ENCODE measurements at places on chromosomes 16 and 17.

- peak; percentile 60 for DNase-seq
These were observed 6.3 kb downstream of the ESRP2 start for GRCh38 chr16:68229431-68230175.

GRCh38 chr16:56199164-56199563 lies 7.9 kb downstream of the GNAO1 start:
- no peak for DNase-seq

DNA sequence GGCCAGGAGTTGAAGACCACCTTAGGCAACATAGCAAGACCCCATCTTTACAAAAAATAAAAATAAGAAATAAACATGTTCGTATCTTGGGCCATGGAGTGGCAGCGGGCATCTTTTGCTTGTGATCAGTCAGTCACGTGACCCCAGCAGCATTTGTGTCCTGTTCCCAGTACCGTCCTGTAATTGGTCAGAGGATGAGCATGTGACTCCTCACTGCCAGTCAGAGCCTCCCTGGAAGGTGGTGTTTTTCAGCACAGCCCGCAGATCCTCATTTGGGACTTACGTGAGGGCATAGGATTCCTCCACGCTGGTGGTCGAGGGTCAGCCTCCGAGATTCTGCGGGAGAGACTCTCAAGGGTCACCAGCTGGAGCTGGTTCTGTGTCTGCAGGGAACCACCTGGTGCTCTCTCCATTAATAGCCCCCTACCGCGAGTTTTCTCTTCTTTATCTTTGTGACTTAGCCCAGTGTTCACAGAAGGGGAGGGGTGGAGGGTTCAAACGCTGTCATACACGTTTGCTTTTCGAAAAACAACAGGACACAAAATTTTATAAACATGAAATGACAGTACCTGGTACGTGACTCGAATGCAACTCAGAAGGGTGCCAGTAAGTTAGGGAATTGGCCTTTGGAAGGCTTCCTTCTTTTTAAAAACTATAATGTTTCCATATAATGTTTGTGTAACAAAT lies 17.2 kb downstream of the MRC2 start:
- DNase-seq: no peak

- DNase-seq: peak; percentile 96
These were observed 28.6 kb upstream of the ITGA3 start for GRCh38 chr17:50027172-50027880.

DNA sequence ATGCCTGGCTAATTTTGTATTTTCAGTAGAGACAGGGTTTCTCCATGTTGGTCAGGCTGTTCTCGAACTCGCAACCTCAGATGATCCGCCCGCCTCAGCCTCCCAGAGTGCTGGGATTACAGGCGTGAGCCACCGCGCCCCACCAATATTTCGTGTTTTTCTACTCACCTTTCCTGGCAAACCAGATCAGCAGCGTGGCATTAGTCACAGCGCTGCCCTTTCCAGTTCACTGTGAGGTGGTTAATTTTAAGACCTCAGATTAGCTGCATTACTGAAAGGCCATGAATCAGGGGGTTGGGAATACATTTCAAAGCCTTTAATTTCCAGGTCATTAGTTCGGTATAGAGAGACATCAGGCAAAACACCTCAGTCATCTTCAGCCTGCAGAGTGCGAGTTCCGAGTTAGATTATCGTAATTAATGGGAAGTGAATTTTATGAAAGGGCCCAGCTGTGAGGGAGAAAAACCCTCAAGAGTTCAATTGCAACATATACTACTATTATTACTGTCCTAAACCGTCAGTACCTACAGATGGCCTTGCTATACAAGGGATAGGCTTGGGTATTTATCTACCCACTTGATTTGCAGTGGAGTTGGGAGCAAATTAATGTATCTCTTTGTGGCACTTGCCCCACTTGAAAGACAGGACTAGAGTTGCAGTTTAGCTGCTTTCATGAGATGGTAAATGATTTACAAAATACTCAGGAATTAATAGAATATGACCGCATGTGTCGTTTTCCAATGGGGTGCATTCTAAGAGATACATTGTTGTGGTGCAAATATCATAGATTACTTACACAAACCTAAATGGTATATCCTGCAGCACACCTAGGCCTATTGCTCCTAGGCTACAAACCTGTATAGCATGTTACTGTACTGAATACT lies 2.1 kb upstream of the USP32 start:
- DNase-seq: no peak

GRCh38 chr17:64651889-64652288 lies 10.2 kb downstream of the SMURF2 start:
- no peak for DNase-seq

GRCh38 chr17:64466019-64466735 lies 17.3 kb downstream of the MILR1 start:
- DNase-seq: peak; percentile 52

- DNase-seq: no peak
These were observed 2.3 kb downstream of the VKORC1 start for GRCh38 chr16:31092330-31092729.

GRCh38 chr17:63426041-63426916 lies 19.8 kb downstream of the CYB561 start:
- DNase-seq: no peak

DNA sequence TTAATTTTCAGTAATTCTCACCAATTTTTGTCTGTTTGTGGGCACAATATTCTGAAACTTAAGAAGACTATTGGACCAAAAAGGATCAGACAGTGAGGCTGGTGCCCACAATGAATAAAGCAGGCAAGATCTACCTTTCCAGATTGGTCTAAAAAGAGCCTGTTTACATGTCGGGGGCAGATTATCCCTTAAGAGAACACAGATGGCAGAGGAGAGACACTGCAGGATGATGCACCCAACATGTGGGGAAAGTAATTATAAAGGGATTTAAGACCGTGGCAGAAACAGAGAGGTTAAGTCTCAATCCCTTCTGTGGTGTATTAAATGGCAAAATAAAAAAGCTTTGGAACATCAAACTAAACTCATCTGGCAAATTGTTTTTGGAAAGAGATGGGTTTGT lies 331.8 kb upstream of the CDH11 start:
- DNase-seq: no peak

DNA sequence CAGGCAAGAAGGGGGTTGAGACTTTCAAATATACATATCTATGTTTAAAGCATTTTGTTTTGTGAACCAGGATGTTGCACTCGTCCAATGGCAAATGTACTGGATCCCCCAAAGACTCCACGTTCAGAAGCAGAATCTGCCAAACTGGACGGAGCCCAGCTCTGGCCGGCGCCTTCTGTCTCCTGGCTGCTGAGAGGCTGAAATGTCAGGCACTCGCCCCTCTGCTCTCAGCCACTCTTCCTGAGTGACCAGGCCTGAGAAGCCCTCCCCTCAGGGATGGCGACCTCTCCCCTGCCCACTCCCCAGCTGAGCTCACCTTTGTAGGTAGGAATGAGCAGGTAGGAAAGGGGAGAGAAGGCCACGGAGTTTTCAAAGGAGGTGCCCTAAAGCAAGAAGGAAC lies 187.5 kb upstream of the FOXF1 start:
- DNase-seq: no peak

- DNase-seq: no peak
These were observed 5.1 kb upstream of the DDX19A start for GRCh38 chr16:70341600-70341999.

- no peak for DNase-seq
These were observed 26.2 kb upstream of the SSTR2 start for GRCh38 chr17:73138541-73139138.

- no peak for DNase-seq
These were observed 32.3 kb downstream of the SLC7A5 start for GRCh38 chr16:87836844-87837581.

- no peak for DNase-seq
These were observed 9.0 kb upstream of the CRHR1 start for GRCh38 chr17:45775148-45775547.

GRCh38 chr16:61968242-61969076 lies 67.8 kb downstream of the CDH8 start:
- peak; percentile 1 for DNase-seq

GRCh38 chr16:8712589-8713361 lies 38.4 kb downstream of the ABAT start:
- no peak for DNase-seq

- DNase-seq: peak; percentile 88
These were observed 231.9 kb downstream of the SEC14L1 start for GRCh38 chr17:77372444-77373298.

DNA sequence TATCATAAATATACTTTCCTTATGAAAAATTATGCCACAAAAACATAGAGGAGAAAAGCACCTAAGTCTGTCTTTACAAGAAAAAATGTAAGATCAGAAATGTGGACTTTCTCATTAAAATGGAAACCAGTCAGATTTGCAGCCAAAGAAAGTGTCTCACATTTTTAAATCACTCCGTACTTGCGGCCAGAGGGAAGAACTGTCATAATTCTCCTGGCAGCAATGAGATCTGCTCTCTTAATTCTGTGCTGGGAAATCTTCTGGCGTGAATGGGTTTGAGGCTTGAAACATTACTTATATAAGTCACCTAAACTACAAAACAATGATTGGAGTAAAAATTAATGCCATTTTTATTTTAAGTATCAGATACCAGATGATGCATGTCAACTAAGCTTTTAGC lies 10.7 kb downstream of the C16orf95 start:
- DNase-seq: no peak

All from fibroblast of skin of right biceps (primary cell).